ENCODE measurements at places on chromosomes 2 and 18.
A peak's percentile ranks its signal among the peaks of the same experiment; 100 is the strongest.

- no peak for DNase-seq
Measured at GRCh38 chr2:23801396-23801795, 125.5 kb downstream of the ATAD2B start.

DNA sequence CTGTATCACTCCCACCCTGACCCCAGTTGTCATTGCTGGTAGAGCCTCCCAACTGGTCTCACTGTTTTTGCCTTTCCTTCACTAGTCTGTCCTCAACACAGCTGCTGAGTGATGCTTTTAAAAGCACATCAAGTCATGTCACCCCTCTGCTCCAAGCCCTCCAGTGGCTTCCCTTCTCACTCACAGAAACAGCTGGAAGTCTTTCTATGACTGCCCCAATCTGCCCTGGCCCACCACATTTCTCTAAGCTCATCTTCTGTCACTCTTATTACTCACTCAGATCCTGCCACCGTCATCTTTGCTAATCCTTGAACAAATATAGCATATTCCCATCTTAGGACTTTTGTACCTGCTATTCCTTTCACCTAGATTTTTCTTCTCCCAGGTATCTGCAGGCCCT is 242.6 kb upstream of the RBBP8 start:
- no peak for DNase-seq

DNA sequence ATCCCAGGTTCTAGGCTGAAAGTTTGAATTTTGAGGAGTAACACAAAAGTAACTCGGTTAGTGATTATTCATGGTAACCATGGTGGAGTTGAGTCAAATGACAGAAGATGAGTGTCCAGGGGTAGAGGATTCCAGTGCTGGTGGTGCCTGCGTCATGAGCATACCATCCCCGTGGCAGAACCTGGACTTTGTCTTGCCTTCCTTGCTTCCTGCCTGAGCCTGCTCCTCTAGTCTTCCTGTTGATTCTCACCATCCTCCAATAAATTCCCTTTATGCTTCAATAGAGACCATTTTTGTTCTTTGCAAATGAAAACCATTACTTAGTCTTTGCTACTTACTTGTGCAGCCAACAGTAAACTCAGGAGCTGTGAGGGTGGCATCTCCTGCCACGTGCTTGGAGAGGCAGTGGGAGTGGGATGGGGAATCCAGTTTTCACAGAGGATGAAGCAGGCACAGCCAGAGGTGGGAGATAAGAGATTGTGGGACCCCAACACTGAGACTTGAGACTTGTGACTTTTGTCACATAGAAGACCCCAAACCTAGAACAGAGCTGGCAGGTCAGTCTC is 4.1 kb upstream of the YES1 start:
- no peak for DNase-seq

- no peak for DNase-seq
Measured at GRCh38 chr2:154914561-154914960, 216.1 kb downstream of the KCNJ3 start.

DNA sequence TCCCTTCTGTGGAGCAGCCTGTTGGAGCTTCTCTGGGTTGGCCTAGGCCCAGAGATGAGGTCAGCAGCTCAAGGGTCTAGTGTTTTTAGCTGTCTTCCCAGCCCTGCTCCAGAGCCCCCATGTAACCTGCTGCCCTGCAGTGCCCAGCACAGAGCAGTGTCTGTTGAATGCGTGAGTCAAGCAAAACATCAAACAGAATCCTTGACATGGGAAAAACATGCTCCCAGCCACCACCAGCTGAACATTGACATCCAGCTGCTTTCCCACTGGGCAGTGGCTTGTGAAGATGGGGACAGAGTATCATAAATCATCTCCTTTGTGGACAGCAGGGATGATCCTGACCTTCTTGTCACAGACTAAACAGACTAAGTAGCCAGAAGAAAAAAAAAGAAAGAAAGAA is 22.6 kb downstream of the IMPA2 start:
- no peak for DNase-seq

- no peak for DNase-seq
Measured at GRCh38 chr2:109410039-109410815, 203.5 kb downstream of the SEPTIN10 start.

- DNase-seq = peak; percentile 32
Measured at GRCh38 chr18:11366410-11366809, 217.0 kb upstream of the PIEZO2 start.

GRCh38 chr2:48707466-48707865 is 48.1 kb downstream of the LHCGR start:
- DNase-seq = no peak

- no peak for DNase-seq
Measured at GRCh38 chr2:236856848-236857235, 228.8 kb upstream of the COPS8 start.

DNA sequence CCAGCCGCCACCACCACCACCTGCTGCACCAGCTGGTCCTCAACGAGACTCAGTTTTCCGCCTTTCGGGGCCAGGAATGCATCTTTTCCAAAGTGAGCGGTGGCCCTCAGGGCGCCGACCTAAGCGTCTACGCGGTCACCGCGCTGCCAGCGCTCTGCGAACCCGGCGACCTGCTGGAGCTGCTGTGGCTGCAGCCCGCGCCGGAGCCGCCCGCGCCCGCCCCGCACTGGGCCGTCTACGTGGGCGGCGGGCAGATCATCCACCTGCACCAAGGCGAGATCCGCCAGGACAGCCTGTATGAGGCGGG is 1.6 kb downstream of the LRATD1 start:
- no peak for DNase-seq

DNA sequence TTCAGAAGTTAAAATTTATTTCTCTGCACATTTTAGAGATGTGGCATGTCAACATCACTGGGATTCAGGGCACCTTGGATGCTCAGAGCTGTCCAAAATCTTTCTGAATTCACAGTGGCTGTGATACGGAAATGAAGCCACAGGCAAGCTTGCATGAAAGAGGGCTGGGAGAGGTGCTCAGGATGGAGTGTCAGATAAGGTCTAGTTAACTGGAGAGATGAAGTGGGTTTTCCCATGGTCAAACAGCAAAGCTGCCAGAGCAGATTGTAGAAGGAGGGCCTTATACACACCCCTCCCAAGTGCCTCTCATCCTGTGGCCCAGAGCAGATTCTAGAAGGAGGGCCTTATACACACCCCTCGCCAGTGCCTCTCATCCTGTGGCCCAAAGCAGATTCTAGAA is 286.8 kb upstream of the PXDN start:
- no peak for DNase-seq

- DNase-seq = no peak
Measured at GRCh38 chr18:28995319-28995718, 818.4 kb upstream of the CDH2 start.

DNA sequence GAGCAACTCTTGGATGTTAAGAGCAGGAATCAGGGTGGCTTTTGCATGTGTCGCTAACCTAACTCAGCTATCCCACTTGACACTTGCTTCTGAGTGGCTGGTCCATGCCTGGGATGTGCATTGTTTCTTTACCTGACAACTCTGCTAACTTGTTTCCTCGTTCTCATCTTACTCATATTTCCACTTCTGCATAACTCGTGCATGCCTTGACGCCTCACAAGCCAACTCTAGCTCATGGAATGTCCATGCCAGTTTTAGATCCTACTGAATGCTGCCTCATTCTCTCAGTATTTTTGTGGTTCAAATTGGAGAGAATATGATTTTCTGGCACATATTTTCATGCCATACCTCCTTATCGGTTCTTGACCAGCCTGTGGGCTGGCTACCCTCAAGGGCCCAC is 52.5 kb downstream of the CDCA7 start:
- DNase-seq = no peak

DNA sequence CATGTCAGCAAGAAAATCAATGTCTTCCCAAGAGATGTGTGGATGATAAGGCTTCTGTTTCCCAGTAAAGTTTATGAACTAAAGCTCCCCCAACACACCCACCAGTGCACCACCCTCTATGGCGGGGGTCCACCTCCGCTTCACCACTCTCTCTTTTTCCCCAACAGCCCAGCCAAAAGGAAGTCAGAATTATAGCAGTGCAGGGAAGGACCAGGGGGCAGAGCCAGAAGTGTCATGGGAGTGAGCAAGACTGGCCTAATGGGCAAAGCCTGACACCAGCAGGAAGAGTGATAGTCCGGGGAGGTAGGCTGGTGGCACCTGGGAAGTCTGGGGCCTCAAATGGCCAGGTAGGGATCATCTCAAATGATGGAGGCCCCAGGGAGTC is 167.7 kb downstream of the ZFP36L2 start:
- no peak for DNase-seq

DNA sequence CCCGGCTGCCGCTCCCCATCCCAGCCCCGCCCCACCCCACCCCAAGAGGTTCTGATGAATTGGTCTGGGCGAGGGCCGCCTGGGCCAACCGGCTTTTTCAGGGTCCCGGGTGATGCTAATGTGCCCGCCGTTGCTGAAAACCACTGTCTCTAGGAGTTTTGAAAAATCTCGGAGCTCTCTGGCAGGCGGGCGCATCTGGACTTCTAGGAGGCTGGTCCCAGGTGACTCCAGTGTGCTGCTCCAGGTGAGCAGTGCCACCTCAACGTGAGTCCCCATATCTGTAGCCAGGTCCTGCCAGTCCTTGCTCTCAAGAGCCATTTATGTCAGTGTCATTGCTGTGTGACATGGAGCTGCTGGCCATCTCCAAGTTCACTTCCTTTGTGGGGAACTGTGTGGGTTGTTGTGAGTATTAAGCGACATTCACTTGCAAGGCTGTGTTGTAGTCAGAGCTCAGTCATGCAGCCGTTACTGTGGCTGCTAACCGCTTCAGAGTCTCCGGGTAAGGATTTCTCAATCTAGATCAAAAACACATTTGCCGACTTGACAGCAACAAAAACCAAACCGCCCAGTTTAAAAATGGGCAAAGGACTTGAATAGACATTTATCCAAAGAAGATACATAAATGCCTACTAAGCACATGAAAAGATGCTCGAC is at the start of gene RFX8:
Gene RFX8 (minus strand): TSS at position 382 of the 654 bp plus-strand sequence. CDS start 8,264 bp downstream, outside the sequence.
- no peak for DNase-seq

- DNase-seq = no peak
Measured at GRCh38 chr2:101362316-101362715, 25.0 kb downstream of the CREG2 start.

DNA sequence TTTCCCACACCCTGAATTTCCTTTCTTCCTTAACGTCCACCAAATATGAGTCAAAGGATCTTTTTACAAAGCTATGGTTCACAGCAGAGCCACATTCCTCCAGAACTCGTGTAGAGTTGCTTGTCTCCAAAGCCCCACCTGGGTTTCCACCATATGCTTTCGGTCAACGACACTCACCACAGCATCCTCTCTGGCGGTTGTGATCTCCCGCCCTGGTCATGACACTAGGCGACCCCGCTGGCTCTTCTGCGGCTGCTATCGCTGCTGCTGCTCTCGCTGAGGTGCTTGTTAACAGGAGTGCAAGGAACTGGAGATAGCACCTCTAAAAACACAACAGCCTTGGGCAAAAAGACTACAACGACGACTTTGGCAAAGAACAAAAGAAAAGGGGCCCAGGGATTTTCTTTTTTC is 340 bp downstream of the SLC40A1 start:
- DNase-seq = no peak

GRCh38 chr2:28378679-28379584 is 13.7 kb upstream of the FOSL2 start:
- no peak for DNase-seq

DNA sequence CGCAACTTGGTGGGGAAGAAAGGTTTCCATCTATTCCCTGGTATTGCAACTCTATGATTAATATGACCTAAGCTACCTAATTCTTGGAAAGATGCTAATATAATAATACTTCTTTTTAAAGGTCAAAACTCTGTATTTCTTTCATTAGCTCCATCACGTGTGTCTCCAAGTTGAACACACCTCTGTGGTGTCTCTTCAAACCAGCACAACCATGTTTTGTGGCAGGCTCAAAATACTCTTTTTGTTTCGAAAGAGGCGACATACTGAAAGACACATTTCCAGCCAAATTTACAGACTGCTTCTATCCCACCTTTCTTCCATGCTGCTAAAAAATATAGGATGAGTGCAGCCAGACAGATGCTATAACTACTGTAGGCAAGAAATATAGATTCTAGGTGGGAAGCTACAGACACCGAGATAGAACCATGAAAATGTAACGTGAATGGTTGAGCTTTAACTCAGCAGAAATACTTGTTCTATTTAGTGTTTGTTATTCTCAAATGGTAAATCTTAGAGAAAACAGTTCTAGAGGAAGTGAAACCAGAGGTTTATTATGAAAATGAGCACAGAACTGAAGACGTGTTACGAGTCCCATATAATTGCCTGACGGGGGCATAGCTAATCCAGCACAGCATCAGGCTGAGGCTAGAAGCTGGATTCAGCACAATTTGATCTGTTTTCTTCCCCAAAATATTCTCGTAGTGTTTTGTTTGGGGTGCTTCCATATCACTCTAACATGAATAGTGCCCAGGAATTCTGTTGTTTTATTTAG is 991.5 kb upstream of the FANCL start:
- DNase-seq = no peak

DNA sequence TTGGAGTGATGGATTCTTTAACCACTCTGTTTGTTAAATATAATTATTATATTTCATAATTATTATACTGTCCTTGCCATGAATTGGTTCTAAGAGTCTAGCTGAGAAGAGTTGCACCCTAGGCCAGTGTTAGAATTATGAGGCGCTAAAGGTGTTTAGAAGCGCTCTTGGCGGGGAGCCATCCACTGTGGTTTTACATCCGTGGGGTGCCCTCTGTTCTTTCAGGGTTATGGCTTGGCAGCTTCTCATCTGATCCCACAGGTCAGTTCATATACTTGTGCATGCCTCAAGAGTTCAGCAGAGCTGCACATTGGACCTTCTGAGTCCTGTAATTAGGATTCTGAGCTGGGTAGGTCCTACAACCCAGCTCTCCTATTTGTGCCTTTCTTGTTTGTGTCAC is 9.1 kb downstream of the ASAP2 start:
- DNase-seq = no peak

DNA sequence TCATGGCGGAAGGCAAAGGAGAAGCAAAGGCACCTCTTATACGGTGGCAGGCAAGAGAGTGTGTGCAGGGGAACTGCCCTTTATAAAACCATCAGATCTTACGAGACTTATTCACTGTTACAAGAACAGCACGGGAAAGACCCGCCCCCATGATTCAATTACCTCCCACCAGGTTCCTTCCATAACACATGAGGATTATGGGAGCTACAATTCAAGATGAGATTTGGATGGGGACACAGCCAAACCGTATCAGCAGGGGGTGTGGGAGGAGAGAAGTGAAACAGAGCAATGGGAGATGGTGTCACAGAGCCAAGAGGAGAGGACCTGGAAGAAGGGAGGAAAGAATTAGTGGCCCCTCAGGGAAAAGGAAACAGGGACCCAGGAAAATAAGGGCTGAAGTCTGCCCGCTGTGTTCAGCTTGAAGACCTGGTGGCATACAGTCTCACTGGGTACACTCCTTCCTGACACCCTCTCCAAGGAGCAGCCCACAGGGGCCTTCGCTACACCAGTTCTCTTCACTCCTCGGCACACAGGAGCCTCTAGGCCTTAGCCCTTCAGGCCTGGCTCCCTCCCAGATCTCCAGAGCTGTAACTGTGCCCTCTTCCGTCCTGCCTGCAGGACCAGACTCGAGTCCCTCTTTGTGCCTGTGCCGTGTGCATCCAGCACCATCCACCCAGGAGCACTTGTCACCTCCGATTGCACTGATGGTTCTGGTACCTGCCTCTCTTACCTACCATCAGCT is 262.1 kb downstream of the EIPR1 start:
- DNase-seq = no peak

Data from NCI-H187 (cell line).